ENCODE measurements at places on chromosomes 4 and X.
A peak's percentile ranks its signal among the peaks of the same experiment; 100 is the strongest.

DNA sequence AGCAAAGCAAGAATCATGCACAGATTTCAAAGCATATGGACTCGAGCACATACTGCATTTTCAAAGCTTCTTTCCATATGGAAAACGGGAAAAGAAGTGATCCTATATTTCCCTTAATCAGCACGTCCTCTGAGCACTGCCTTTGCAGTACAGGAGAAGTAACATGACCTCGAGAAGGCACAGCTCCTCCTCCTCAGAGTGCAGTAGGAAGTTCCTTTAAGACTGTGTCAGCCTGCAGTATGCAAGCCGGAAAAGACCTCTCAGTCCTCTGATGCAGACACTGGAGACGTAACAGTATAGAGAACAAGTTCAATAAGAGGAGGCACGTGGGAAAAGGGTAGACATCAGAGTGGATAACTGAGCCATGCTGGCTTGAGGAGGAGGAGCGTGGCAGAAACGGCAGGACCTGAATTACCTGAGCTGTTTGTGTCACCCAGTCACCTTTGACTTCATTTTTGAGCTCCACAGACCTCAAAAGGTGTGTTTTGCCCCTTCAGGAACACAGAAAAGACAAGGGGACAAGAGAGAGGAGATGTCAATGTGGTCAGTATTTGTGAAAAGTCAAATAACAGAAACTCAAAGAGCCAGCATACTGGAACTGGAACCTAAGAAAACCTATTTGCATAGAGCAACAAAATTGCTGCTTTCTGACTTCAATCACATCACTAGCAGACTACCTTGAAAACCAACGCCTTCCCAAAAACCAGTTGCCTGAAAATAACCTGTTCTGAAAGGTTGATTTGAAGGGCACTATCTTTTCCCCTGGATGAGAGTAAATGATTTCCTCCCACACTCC is 20.8 kb downstream of the IRF2 start:
- DNase-seq, result no peak

- DNase-seq, result no peak
These were observed 8.2 kb downstream of the MTHFD2L start for GRCh38 chr4:74166135-74166534.

GRCh38 chr4:55854129-55854528 is 681 bp downstream of the EXOC1 start:
- DNase-seq, result no peak

DNA sequence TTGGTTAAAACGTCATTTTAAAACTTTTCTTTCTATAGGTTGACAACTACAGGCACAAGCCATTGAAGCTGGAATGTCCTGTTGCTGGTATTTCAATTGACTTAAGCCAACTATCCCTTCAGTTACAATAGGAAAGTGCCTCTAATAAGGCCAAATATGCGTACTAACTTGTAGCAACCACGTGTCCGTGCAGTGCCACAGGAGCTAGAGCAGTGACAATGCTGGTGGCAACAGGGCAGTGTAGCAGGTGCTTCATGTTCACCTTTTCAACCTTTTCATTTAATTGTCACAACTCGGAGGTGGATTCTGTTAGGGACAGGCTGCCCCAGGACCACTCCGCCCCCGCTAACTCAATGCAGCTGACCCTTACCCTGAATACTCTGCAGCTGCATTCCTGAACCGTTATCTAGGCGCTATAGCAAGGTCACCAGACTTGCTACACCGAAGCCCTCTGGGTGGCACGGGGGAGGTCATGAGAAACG is 37.7 kb downstream of the ERVMER34-1 start:
- no peak for DNase-seq

DNA sequence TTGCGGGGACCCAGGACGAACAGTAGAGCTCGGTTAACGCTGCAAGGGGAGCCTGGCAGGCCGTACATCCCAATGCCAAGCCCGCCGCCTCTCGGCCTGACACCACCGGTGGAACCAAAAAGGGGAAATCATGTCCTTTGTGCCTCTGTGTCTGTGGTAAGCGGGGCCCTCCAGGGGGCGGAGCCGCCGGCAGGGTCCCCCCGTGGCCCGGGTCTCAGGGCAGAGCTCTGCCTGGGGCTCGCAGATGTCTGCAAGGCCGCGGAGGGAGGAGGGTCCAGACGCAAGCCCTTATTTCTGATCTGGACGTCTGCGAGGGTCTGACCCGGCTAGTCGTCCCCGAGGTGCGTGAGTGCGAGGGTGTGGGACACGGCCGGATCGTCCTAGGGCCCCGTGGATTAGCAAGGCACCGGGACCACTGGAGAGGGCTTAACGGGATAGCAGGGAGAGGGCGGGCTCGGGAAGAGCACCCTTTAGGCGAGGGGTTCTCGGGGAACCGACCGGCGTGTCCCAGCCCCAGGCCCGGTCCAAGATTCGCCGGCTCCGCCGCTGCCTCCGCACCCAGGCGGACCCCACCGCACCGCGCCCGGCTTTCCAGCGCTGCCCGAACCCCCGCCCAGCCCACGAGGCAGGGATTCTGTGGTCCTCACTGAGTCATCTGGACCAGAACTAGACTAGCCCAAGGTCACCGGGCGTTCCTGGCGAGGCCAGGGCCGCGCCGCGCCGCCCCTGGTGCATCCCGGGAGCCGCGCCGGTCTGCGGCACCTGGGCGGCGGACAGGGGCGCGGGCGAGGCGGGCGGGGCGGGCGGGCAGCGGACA is 863 bp upstream of the FAM193A start:
- peak; percentile 70 for DNase-seq

- DNase-seq, result peak; percentile 37
These were observed 59.4 kb downstream of the TSC22D3 start for GRCh38 chrX:107716118-107716684.
